ENCODE measurements at places on chromosomes 5 and 9.

GRCh38 chr5:112973036-112973435 is 3.6 kb upstream of the DCP2 start:
- DNase-seq = no peak

DNA sequence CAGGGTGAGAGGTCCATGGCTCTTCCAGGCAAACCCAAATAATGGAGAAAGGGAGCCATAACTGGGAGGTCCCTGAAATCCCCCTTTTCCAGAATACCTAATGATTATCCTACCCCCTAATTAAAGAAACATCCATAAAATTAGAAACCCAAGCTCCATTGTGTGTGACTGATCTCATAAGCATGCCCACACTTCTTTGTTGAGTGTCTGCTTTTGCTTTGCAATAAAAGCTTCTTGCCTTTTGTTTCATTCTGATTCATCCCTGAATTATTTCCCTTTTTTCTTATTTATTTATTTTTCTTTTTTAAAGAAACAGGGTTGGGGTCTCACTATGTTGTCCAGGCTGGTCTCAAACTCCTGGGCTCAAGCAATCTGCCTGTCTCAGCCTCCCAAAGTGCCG is 33.1 kb downstream of the BTF3 start:
- no peak for DNase-seq

DNA sequence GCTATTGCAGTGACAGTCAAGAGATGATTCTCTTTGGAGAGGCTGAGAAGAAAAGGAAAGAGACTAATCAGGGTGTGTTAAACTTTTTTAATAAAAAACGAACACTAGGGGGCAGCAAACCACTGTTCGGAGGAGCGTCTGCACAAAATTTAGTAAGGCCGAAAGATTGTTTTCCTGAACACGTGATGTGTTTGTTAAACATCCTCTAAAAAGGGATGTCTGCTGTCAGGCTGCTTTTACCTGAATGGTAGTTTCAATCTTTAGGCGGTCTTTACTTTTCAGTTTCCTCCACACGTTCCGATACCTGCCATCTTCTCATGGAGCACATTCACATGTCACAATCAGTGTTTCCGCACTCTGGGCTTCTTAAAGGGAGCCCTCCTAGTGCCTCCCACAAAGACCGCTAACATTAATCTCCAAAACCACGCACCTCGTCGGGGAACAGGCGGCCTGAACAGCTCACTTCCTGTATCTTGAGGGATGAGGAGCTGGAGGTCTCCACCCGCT is 125.2 kb downstream of the GPBP1 start:
- DNase-seq = peak; percentile 61

DNA sequence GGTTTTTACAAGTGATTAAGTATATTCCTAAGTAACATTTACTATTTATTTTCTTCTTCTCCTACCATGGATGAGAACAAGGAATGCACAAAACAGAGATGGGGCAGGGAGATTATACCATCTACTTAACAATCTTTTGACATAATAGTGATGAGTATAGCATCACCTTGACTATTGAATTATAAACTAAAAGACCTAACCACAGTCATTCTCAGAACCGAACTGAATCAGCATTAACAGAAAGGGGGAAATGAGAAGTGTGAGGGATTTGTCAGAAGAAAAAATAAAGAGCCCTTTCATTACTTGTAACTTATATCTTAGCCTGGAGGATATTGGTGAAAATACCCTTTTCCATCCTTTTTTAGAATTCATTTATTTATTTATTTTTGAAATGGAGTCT is 21.9 kb downstream of the OR2Y1 start:
- DNase-seq = no peak

GRCh38 chr9:19161257-19162025 is 34.1 kb upstream of the PLIN2 start:
- DNase-seq = peak; percentile 70

GRCh38 chr5:154779105-154779504 is 23.9 kb downstream of the LARP1 start:
- peak; percentile 48 for DNase-seq

- DNase-seq = no peak
Observed at GRCh38 chr9:79396168-79396567, 175.6 kb upstream of the TLE4 start.

- DNase-seq = no peak
Observed at GRCh38 chr9:87290241-87291052, 207.2 kb upstream of the DAPK1 start.

DNA sequence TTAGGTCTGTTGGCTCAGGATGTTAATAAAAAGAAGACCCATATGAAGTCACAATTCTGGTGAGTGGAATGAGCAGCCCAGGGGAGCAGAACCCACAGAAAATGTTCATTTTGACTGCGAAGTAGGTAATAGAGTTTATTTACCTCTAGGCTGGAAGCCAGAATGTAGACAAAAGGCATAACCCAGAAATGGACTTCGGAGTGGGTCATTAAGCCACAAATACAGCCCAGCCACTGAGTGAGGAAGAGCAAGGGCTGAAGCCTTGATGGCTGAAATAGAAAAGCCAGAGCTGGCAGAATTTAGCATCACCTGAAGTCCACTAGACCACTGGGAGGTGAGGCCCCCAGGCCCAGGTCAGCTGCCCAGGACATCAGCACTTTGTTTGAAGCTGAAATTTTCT is 168.0 kb downstream of the NXNL2 start:
- no peak for DNase-seq

- no peak for DNase-seq
Observed at GRCh38 chr5:14252793-14253192, 109.7 kb downstream of the TRIO start.

DNA sequence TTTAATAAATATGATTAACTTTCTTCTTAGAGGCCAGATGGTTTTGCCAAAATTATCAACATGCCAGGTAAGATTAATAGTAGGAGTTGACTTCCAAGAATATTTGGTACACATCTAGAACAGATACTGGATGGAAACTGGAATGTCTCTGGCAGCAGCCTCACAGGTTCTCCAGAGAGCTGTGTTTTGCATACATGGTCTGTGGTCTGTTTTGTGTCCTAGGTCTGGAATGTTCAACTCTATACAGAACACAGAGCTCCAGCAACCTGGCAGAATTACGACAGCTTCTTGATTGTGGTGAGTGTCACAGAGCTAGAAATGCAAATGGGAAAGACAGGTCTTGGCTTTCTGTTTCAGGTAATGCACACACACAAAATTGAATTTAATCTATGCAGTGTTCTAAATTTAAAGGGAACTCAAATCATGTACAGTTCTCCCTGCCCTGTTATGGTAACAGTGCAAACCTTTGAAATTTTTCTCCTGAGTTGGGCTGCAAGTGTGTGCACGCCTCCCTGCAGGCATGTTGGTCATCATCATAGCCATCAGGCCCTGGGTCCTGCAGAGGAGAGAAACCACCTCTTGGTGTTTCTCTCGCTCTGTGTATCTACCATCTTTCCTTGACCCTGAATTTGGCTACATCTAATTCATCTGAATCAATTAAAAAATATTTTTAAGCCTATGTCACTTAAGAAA is 58.3 kb downstream of the PIK3R1 start:
- no peak for DNase-seq

DNA sequence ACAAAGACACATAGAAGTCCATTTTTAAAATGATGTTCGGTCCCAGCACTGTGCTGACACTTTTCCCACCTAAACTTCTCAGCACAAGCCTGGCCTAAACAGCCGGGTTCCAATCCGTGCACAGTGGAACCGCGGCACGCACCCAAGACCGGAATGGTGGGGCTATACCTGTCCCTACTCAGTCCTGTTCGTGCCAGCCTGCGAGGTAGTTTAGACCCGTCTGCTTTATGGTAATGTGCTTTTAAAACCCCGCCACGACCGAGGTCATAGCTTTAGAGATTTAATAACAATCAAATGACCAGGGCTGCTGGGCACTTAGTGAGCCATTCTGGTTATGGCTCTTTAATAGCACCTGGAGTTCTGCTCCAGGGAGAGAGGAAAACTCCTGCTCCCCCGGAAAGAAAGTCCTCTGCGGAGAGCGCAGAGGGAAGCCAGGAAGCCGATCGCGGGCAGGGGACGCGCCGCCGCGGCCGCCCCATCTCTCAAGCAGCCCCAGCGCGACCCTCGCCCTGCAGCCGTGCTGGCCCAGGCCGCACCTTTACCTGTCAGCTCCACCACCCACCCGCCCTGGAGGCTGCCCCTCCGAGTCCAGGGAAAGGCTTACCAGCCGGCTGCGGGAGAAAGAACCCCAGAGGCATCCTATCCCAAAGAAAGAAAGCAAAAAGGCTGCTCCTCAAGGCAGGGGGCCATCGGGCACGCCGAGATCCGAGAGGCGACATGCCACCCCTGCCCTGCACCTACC is 511 bp downstream of the ARL15 start:
- DNase-seq = no peak

DNA sequence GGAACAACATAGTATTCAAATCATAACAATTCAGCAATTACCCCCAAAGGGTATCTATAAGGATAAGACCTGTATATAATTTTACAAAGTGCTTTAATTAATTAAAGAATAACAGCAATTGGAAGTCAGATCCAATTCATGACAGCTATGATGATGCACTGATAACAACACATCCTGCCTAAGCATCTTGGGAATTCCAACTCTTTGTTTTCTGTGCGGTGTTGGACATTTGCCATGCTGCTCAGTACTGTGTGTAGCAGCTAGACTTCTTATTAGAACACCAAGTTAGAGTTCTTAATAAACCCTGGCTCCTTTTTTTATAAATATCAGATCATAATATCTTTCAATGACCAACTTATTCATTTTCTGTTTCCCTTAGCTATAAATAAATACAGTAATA is 209.0 kb downstream of the SEC61B start:
- no peak for DNase-seq

All from AG09319 (cell line).